ENCODE measurements at places on chromosomes 3 and 15. TPM values are rescaled to one million over a fixed set of nuclear protein-coding genes. Genes with fewer than 3 reads are reported as not detected.

EOMES gene
- not detected for total RNA-seq

DNA sequence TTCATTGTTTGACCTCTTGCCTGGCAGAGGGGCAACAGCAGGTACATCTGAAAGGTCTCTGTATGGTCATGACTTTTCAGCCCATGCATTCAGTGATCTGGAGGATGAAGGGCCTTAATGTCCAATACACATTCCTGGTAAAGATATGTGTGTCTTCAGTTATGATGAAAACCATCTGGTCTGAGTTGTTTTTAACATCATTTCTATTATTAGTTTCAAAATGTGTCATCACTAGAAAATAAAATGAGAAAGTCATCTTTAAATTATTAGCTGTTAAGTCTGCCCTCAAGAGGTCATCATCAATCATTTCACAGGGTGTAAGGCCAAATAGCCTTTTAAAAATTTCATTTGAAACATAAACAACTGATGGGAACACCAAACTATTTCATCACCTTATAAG lies 92.1 kb upstream of the PLSCR4 start:
- no peak for DNase-seq

- DNase-seq: no peak
Measured at GRCh38 chr3:158379517-158379916, 191.5 kb upstream of the MLF1 start.

GRCh38 chr3:74603292-74603691 lies 11.2 kb downstream of the CNTN3 start:
- no peak for DNase-seq

- no peak for DNase-seq
Measured at GRCh38 chr15:90365414-90366055, 13.5 kb downstream of the ZNF774 start.

- no peak for DNase-seq
Measured at GRCh38 chr3:43748179-43748578, 57.4 kb downstream of the ABHD5 start.

DNA sequence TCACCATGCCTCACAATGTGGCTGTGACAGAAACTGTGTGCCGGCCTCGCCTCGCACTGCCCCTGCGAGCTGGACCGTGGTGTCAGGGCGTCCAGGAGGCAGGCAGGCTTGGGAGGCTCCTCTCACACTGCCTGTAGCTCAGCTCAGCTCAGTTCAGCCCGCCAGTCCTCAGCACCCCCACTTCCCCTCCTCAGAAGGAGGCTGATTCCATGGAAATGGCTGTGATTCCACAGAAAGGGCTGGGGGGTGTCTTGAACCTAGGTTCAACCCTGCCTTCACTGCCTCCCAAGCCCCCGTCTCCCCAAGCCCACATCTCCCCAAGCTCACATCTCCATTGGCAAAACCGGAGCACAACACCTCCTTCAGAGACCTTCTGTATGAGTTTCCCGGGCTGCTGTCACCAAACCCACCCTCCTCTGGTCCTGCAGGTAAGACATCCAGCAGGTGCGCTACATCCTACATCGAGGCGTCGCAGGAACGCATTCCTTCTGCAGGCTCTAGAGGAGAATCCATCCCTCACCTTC lies 94.0 kb downstream of the OCA2 start:
- DNase-seq: no peak
